Psoas muscle (tissue), 8 donors: ENCODE measurements at places on chromosomes 12 and 14. TPM values are rescaled to one million over a fixed set of nuclear protein-coding genes. Genes with fewer than 3 reads are reported as not detected.

- DNase-seq = no peak
Measured at GRCh38 chr14:80110721-80111120, 100.6 kb downstream of the DIO2 start.

GRCh38 chr12:85866986-85867776 is 6.9 kb upstream of the NTS start:
- no peak for DNase-seq

- no peak for DNase-seq
Measured at GRCh38 chr12:132019891-132020290, 70.1 kb downstream of the EP400 start.

GRCh38 chr12:75239987-75240386 is 30.3 kb upstream of the KCNC2 start:
- DNase-seq = no peak

GRCh38 chr12:65892841-65893251 is 68.6 kb downstream of the HMGA2 start:
- DNase-seq = no peak

DNA sequence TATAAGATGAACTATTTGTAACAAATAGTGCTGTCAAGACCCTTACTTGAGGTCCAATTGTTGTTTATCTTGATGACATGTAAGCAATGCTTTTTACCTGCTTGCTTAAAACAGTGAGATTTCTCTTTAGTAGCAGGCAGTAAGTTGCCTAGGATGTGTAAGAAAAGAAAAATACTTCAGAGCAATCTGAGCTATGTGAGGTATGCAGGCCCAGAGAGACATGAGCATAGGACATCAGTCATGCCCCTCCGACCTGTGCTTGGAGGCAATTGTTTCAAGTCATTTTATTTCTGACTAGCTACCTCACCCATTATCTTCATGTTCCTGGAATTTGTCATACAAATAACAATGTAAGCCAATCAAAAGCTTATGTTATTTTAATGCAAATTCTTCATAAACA is 930.6 kb upstream of the FBXO33 start:
- DNase-seq = no peak

DNA sequence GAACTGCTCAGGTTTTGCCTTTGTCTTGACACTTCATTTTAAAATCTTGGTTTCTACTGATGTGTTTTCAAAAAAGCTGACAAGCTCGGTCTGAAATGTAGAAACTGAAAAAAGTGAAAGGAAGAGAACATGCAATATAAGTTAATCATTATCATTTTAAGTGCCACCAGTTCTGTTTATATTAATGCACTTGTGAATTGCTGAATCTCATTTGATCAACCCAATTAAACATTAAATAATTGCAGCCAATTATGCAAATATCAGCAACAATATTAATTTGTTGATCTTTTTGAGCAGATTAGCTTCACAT is 133.8 kb downstream of the BCAT1 start:
- no peak for DNase-seq

DNA sequence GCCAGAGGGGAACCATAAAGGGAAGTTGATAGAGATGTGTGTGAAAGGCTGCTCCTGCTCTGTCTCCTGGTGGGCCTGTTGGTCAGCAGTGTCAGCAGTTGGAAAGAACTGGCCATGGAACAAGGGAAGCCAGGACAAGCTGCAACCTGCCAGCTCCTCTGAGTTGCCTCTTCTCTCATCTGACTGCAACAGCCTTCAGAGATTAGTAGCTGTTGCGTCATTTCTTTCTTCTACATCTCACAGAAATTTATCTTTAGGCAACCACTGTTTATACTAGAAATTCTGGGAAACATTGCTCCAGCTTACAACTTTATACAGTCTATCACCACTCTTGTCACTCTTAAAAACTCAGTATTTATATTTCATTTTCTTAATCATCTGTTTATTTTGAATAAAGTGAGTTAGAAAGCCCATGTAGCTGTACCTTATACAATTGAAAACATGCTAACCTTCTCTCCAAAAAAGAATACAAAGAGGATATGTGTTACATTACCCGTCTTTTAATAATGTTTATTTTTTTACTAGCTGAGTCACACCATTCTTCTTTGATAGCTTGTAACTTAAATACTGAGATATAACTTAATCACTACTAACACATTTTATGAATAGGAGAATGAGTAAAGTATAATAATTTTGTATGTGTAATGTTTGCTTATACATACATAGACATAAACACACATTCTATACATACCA is 224.2 kb downstream of the LRFN5 start:
- DNase-seq = no peak

DNA sequence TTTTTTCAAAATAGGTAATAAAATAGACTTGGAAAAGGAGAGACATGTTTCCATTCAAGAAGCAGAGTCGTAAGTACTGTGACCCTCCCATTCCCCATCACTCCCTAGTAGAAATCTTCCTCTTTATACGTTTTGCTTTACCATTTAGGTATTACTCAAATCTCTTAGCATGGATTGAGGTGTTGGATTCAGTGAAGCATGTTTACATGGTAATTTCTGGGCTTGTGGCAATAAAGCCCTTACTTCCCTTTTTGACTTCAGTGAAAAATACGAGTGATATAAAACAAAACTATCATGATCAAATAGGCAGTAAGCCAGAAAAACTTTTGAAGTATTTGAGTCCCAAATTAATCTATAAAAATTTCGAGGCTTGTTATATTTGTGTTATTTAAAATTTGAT is 27.4 kb downstream of the RAB21 start:
- DNase-seq = no peak

PITPNM2 gene
- 7.4 TPM for total RNA-seq

KLRF1 gene
- not detected for total RNA-seq

DNA sequence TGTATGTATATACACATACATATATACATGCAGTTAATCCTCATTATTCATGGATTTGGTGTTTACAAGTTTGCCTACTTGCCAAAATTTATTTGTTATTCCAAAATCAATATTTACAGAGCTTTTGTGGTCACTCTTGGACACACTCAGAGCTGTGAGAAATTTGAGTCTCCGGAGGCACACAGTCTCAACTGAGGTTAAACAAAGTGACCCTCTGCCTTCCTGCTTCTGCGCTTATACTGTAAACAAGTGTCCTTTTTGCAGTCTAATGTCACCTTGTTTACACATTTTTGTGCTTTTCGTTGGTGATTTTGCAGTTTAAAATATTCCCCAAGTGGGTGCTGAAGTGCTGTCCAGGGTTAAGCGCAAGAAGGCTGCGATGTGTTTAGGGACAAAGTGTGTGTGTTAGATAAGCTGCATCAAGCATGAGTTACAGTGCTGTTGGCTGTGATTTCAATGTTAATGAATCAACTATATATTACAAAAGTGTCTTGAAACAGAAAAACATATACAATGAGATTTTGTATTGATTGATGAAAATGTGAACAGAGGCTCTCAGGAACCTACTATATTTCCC is 13.1 kb upstream of the LTA4H start:
- DNase-seq = no peak

DNA sequence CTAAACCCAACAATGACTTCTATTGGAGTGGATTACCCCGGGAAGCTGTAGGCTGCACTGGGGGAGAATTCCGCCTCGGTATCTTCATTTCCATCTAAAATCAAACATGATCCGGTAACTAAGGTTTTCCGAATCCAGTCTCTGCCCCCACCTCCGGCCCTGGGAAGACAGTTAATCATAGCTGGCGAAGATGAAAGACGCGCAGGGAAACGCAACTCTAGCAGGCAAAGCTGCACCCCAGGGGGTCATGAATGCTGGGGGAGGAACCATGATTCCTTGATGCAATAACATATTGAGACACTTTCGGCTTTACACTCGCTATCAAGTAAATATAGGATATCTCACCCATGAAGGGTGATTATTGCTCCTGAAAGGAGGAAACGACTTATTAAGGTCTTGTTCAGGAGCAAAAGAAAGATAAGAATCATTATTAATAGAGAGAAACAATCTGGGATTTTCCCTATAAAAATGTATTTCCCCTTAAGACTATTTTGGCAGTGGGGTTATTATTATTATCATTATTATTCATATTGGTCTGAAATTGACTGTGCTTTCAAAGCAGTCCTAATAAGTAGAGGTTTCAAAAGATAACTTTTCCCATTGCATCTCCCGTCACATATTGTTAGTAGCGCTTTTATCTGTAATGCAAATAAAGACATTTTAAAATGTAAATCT is 614.9 kb downstream of the VRK1 start:
- no peak for DNase-seq

- DNase-seq = no peak
Measured at GRCh38 chr12:92562063-92562734, 140.6 kb upstream of the PLEKHG7 start.

NPAS3 gene
- 0.39 TPM for total RNA-seq

COX8C gene
- not detected for total RNA-seq

ASCL1 gene
- not detected for total RNA-seq

GRCh38 chr12:84807249-84807648 is 105.3 kb downstream of the SLC6A15 start:
- DNase-seq = no peak

GRCh38 chr12:45285717-45286116 is 69.8 kb downstream of the ANO6 start:
- no peak for DNase-seq

DNA sequence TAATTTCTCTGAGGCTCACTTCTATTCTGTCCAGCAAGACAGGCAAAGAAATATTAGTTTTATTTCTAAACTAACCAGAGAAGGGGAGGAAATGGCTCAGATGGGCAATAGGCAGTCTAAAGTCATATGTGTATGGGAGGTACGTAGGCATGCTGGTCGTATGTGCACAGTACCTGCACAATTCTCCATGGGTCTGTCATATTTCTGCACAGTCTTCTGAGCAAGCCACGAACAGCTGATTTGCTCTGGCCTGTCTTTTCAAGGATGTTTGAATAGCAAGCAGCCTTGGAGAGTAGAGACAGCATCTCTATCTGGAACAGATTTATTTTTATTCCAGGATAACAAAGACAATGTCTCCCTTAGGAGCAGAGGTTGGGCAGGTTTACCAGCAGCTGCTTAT is 92.1 kb downstream of the SLC25A47 start:
- DNase-seq = no peak

ACSS3 gene
- total RNA-seq = 7.1 TPM

SLC22A17 gene
- 1.9 TPM for total RNA-seq
